ENCODE measurements at places on chromosomes 6 and 20. TPM values are rescaled to one million over a fixed set of nuclear protein-coding genes. Genes with fewer than 3 reads are reported as not detected.

The SUN5 gene
- total RNA-seq: not detected

The KCNQ2 gene
- total RNA-seq: 0.26 TPM

The VNN1 gene
- 0.70 TPM for total RNA-seq

The TFAP2A gene
- total RNA-seq: 0.59 TPM

The PSMB8 gene
- total RNA-seq: 22.7 TPM

The BNIP5 gene
- not detected for total RNA-seq

The CENPB gene
- 69.1 TPM for total RNA-seq

The SLC2A4RG gene
- total RNA-seq: 64.4 TPM

The RFX6 gene
- not detected for total RNA-seq

The CDC5L gene
- total RNA-seq: 22.6 TPM

The EBF4 gene
- 4.5 TPM for total RNA-seq

The SLC17A3 gene
- total RNA-seq: not detected

The GCNT2 gene
- total RNA-seq: 57.5 TPM

The PDRG1 gene
- total RNA-seq: 7.0 TPM

The SEL1L2 gene
- total RNA-seq: 0.69 TPM
